Left ventricle myocardium superior (tissue), 1 donor: ENCODE measurements at places on chromosomes 6 and 20. TPM values are rescaled to one million over a fixed set of nuclear protein-coding genes. Genes with fewer than 3 reads are reported as not detected.
A peak's percentile ranks its signal among the peaks of the same experiment; 100 is the strongest.

The WFDC5 gene
- total RNA-seq = not detected

The WFDC10B gene
- total RNA-seq = not detected

The HLA-F gene
- total RNA-seq = 32.3 TPM

The SPTLC3 gene
- total RNA-seq = 5.4 TPM

DNA sequence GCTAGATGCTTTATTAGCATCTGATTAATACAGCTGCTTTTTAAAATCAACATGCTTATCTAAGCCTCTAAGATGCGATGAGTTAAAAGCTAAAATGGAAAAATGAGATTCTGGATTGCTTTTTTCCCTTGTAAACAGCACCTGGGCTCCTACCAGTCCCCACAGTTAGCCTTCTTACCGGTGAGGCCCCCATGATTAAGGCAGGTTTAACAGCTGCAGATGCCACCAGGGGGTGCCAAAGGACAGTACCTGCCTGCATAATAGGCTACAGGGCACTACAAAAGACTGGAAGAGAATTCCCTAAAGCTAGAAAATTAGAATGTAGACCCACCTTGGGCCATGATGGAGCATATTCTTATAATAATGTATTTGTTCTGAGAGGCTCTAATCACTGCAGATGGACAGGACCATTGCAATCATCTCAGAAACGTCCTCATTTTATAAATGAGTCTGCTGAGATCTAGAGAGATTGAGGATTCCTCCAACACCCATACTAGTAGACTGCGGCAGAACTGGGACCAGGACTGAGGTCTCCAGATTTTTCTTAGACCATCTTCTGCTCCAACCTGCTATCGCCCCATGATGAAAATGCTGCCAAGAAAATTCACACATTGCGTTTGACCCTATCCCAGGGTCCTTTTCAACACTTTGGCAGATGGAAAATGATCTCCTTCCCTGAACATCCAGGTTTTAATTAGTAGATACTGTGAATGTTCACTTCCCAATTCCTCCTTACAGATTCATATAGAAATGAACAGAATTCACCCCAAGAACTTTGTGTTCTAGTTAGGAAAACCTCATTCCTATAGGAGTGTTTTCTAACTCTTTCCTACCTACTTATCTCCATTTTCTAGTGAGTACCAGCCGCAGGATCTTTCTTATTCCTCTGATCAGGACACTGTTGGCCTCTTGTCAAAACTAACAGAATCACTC, 148.8 kb downstream of the RPS12 start:
- peak; percentile 82 for DNase-seq

DNA sequence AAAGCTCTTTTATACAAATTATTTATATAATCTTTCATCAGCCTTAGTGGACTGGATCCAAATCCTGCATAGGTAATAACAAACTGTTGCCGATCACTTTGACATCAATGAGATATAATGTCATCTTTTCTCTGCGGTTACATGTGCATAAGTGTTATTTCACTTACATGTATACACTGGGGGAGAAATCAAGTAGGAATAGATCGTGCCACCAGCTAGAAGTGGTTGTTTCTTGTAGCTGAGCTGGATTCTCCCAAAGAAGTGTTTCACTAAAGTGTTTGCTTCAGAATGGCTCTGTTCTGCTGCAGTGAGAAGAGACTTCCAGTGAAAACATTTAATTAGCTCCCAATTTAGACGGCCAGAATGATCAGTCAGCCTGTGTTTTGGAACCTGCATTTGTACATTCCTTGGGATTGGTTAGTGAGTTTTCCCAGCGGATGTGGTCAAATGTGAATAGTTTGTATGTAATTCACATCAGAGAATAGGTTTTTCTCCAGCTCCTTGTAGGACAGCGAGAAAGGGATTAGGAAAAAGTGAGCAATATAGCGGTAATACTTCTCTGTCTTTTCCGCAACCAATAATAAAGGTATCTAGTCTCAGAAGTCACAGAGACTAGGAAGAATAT, 163.1 kb upstream of the CCN2 start:
- no peak for DNase-seq

DNA sequence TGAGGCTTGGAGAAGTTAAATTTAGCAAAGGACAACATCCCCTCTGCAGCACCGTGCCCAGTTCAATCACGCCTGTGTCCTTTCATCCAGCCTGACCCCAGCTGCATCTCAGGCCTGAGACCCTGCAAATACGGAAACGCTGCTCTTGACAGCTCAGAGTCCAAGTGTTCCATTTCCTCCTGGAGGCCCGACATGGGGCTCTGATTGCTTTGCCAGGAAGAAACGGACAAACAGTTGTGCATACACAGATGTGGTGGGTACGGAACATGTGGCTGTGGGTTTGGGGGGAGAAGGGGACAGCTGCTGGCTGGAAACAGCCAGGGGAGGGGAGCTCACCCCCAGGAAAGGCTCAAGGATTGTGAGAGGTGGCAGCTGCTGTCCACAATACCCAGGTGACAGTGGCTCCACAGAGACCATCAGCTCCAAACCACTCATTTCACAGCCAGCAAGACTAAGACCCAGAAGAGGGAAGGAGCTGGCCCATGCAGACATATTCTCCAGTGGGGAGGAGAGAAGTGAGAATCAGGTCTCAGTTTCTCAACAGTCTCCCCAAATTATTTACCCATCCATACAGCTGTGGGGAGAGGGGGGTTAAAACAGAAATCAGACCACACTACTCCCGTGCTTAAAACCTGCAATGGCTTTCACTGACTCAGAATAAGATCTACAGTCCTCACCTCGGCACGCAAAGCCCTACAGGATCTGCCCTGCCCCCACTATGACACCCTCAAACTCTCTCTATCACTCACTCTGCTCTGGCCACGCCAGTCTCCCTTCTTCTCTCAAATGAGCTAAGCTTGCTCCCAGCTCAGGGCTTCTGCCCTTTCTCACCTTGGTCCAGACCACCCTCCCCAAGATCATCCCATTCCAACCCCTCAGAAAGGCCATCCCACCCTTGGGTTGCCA, 89.1 kb downstream of the PREX1 start:
- DNase-seq = no peak

- no peak for DNase-seq
These were observed 61.4 kb upstream of the TOX2 start for GRCh38 chr20:43853174-43853803.

- DNase-seq = no peak
These were observed 74.8 kb downstream of the RIN2 start for GRCh38 chr20:19832875-19833274.

DNA sequence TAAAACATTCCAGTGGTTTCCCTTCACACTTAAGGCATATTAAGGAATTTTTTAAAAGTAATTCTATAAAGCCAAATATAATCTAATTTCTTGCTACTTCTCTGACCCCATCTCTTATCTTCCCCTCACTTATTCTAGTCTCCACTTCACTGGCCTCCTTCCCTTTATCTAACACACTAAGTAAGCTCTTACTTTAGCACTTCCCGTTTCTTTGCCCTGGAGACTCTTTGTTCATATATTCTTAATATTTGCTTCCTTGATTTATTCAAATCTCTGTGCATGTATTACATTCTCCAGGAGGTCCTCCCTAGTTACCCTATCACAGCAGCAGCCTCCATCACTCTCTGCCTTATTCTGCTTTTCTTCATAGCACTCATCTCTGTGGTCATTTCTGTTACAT, 20.3 kb downstream of the GTPBP2 start:
- DNase-seq = no peak

- DNase-seq = no peak
These were observed 26.2 kb downstream of the ADTRP start for GRCh38 chr6:11752360-11752759.

DNA sequence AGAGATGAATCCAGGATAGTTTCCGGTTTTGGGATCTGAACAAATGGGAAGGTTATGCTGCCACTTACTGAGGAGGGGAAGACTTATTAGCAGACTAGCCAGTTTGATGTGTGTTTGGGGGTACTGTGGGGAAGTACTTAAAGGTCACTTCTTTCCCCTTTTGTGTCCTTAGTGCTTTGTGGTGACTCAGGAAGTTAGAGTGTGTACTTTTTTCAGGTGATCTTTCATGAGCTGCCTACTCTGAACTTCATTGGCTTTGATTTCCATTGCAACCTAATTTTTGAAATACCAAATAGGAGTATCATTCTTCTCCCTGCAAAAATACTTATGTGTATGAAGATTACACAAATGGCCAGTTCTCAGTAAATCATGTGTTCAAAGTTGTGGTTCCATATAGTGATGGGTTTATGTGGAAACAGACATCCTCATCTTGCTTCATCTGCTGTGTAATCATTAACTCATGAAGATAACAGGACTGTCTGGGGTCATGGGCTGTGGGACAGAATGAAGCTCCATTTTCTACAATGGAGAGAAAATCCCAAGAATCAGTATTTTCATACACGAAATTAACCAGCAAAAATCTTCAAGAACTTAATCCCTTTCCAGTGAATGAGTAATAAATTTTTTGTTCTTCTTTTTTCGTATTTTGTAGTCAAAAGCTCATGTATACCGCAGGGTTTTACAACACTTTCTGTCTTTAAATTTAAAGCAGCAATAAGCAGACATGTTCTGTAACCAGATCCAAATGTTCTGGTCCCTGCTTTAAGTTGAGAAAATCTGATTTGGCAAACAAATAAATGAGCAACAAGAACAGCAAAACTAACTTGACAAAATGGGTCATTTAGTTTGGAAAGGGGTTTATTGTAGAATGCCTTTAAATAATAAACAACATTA, 272.2 kb upstream of the FLRT3 start:
- no peak for DNase-seq

DNA sequence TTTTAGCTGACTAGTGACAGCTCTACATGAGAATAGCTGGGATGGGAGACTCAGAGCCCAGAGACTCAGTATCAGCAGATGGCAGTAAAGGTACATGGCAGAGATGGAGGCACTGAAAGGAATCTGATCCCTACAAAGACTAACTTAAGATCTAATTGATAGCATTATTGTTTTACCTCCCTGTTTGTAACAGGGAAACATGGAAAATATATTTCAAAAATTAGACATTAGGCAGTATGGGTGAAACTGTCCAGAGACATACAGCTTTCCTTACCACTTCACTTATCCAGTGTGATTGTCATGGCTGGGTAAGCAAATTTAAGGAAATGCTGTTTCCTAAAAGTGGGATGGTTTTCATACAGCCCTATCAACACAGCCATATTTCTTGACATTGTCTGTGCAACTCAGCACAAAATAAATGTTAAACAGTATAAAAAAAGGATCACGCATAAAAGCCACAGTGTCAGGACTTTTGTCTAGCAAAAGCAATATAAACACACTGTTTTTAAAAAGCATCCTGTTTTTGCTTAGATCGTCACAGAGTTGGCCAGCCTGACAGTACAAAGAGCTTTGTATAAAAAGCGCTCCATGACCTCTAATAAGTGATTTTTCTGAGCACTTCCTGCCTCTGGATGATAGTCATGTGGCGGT, 376.9 kb downstream of the PHF3 start:
- DNase-seq = no peak

DNA sequence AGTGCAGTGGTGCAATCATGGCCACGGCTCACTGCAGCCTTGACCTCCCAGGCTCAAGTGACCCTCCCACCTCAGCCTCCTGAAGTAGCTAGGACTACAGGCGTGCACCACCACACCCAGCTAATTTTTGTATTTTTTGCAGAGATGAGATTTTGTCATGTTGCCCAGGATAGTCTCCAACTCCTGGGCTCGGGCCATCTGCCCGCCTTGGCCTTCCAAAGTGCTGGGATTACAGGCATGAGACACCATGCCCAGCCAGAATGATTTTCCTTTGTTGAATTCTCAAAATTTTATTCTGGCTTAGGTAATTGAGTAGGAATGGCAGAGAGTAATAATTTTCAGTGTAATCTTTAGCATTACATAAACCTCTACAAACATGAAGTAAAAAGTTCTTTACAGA, 37.1 kb downstream of the SLC16A10 start:
- no peak for DNase-seq
